ENCODE measurements at places on chromosomes 4 and X.

DNA sequence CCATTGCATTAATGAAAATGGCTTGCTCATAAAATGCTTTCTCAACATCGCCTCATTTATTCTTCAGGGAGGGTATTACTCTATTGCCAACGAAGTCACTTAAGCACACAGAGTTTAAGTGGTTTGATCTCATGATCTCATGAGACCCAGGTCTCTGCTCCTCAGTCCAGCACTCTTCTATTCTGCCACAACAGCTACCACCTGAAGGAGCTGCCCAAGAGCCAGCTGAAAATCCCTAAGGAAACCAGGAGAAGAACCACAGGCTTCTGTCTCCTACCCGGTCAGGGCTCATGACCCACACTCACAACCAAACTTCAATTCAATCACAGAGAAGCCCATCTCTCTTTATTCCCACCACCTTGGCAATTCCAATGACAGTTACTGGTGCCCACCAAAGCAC, 85.5 kb upstream of the GPM6B start:
- DNase-seq, result no peak

DNA sequence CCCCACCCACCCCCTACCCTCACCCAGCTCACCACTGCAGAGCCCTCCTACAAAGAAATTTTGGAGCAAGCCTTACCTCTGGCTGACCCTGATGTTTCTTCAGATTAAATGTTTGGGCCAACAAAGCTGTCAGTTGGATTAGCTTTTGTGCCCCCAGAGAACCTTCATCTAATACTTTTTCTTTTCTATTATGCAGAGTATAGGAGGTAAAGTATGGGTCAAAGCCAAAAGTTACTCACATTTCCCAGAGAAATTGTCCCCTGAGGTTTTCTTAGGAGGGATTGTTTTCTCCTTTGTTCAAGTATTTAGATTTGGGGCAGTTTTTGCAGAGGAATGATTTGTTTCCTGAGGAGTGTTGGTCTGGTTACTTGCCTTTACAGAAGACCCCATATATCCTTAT, 69.5 kb downstream of the AASDH start:
- DNase-seq, result no peak

- DNase-seq, result peak; percentile 37
Measured at GRCh38 chr4:109011241-109012026, 248.6 kb upstream of the ETNPPL start.

DNA sequence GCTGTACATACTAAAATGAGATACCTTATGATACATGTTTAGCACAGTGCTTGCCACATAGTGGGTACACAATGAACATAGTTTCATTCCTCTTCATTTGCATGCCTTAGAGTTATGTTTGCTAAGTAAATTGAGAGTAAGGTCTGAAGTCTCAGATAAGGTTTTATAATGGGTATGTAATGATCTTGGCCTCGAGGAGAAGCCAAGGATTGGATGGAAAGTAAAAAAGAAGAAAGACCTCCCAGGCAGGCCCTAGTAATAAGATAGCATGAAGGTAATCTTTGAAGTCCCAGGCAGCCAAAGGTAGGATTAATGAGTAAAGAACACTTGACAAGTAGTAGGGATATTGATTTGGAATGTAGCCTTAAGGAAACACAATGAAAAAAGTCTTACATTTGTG, 55.8 kb upstream of the TSPAN7 start:
- no peak for DNase-seq

GRCh38 chr4:21728304-21728703, 220.3 kb downstream of the KCNIP4 start:
- DNase-seq, result no peak

- no peak for DNase-seq
Measured at GRCh38 chr4:157808796-157809383, 363.9 kb downstream of the GASK1B start.

Measured in fibroblast of upper back skin (primary cell).